Stimulated activated memory B cell treated with anti-CD40 and anti-IgM and Interleukin-4, amounts not matched to agents 10 μg/mL and 1 μg/mL and 100 μg/mL, for 72 hours (primary cell): ENCODE measurements at places on chromosomes 16 and 17.
A peak's percentile ranks its signal among the peaks of the same experiment; 100 is the strongest.

DNA sequence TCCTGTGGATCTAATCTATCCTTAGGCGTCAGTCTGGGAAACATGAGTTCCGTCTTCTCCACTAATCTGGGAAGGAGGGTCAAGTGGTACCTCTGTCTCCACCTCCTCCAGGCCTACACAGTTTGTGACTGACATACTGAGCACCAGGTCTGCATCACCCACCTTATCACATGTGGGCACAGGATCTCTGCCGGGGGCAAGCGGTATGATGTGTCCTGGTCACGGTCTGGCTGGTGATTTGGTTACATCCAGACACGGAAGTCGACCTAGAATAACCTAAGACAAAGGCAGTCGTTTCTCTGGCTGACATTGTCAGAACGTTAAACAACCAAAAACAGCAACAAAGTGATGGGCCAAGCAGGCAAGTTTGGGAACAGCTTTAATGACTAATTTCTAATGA lies 82.5 kb upstream of the HSBP1 start:
- ATAC-seq = no peak

- no peak for ATAC-seq
Measured at GRCh38 chr17:43344685-43345084, 54.1 kb upstream of the ARL4D start.

- no peak for ATAC-seq
Measured at GRCh38 chr16:2092256-2092620, 43.5 kb downstream of the PKD1 start.

GRCh38 chr16:14132696-14133048 lies 61.6 kb downstream of the MRTFB start:
- peak; percentile 56 for ATAC-seq

- peak; percentile 60 for ATAC-seq
Measured at GRCh38 chr16:66662445-66663194, 33.9 kb downstream of the CMTM4 start.

- no peak for ATAC-seq
Measured at GRCh38 chr16:4517812-4518680, 20.5 kb downstream of the CDIP1 start.

GRCh38 chr16:1150511-1150982 lies 2.4 kb upstream of the CACNA1H start:
- no peak for ATAC-seq

GRCh38 chr17:69367298-69367697 lies 40.4 kb upstream of the ABCA5 start:
- peak; percentile 75 for ATAC-seq

DNA sequence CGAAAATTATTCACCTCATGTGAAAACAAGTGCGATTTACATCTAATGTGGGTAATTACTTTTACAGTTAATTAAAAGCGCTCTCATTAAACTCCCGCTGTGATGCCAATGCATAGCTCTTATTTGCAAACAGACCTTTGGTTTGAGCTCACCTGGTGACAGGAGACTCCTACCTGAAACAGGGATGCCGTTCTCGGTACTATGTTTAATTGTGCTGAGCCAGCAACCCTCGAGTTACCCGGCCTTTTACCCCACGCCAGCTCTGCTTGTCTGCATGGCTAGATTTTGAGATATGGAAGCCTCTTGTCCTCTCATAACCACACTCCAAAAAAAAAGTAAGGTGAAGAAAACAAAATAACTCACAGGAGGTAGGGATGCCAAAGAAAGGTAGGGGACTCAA lies 690.4 kb upstream of the RBFOX1 start:
- ATAC-seq = no peak

DNA sequence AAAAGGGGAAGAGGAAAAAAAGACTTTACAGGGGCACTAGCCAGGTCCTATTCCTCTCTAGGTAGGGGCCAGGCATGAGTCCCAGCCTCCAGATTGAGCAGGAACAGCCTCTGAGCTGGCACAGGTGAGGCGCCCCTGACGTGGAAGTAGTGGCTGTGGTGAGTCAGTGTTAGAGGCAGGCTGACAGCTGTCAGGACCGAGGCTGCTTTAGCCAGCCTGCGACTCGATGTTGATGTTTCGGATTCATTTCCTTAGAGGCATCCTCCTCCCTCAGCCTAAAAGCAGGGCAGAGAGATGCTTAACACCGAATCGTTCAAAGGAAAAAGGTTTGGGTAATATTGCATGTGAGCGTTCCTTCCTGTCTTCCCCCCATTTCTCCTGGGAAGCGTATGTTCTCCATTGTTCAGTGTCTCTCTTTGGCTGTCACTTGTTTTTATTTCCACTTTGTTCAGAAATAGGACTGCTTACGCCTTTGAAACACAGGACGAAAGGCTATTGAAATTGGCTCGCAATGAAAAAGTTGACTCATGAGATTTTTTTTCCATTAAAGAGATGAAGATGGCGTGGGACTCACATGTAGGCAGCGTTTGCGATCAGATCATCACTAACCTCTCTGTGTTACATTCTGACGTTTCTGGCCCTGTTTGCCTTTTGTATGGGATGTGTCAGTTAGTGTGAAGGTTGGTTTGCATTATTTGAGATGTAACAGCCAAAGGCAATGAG lies 1.3 kb downstream of the KIAA0513 start:
- ATAC-seq = peak; percentile 61

GRCh38 chr16:30472328-30472942 lies at the start of gene ITGAL:
Gene ITGAL, plus strand, starts transcription at chr16:30472742. Its CDS starts 96 bp downstream, at chr16:30472838.
- peak; percentile 84 for ATAC-seq

DNA sequence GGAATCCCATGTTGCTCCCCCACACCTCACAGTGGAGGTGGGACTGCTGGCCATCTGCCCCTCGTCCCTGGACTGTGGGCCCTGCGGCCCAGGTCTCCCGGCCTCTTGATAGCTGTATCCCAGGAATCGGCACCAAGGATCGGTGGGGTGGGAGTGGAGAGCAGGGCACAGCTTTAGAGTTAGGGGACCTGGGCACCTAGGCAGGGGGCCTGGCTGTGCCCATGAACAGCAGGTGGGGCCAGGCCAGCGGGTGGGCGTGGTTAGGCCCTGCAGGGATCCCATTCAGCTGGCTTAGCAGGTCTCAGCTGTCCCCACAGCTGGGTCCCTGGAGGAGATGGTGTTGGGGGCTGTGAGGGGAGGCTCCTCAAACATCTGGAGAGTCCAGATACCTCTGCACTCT lies 49.2 kb downstream of the SREBF1 start:
- no peak for ATAC-seq

- ATAC-seq = no peak
Measured at GRCh38 chr17:78865682-78866390, 25.2 kb upstream of the USP36 start.

DNA sequence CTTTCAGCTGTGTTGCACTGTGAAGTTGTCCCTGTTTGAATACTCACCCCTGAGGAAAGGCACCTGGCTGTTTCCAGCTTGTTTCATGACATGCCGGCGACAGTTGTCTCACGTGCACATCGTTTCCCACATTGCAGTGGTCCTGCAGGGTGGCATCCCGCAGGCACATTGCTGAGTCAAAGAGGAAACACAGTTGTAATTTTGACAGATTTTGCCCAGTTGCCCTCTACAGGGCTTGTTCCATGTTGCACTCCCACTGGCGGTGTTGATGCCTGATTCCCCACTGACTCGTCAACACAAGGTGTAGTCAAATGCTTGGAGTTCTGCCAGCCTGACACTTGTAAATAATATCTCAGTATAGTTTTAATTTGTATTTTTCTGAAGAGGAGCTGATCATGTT lies 23.8 kb downstream of the EPN2 start:
- ATAC-seq = no peak

DNA sequence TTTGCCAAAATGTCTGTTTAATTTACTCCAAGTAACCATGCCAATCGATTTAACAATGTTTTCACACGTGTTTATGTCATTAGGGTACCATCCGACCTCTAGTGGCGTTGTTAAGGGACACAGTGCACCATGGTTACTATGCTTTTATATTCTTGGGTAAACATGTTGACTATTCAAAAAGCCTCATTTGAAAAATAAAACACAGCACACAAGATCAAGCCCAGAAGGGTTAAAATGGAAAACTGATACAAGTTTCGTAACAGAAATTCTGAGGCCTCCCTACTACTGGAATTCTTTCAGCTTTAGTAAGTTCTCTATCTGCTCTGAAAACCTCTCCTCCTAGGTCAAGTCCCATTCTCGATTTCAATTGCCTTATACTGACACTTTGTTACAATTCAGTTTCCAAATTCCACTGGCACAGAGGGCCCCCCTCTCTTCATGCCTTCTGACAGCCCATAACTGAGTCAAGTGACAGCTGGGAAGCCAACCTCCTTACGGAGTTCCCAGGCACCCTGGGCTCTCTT lies 2.1 kb downstream of the CFAP20 start:
- no peak for ATAC-seq

- ATAC-seq = no peak
Measured at GRCh38 chr17:62827746-62828485, 19.8 kb upstream of the MARCHF10 start.

DNA sequence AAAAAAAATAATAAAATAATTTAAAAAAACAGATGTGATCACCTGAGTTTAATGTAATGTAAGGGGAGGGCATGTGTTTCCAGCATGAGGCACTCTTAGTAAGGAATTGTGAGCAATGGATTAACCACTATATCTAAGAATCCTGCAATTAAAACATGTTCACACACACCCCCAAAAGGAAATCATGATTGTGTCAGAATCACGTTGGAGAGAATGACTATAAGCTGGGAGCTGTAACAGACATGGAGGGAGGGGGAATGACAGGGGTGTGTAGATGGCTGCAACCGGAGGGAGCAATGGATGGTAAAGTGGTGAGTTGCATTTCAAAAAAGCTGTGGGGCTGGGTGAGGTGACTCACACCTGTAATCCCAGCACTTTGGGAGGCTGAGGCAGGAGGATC lies 13.6 kb upstream of the CCL22 start:
- ATAC-seq = no peak

- no peak for ATAC-seq
Measured at GRCh38 chr17:58639681-58640080, 52.2 kb downstream of the TEX14 start.

DNA sequence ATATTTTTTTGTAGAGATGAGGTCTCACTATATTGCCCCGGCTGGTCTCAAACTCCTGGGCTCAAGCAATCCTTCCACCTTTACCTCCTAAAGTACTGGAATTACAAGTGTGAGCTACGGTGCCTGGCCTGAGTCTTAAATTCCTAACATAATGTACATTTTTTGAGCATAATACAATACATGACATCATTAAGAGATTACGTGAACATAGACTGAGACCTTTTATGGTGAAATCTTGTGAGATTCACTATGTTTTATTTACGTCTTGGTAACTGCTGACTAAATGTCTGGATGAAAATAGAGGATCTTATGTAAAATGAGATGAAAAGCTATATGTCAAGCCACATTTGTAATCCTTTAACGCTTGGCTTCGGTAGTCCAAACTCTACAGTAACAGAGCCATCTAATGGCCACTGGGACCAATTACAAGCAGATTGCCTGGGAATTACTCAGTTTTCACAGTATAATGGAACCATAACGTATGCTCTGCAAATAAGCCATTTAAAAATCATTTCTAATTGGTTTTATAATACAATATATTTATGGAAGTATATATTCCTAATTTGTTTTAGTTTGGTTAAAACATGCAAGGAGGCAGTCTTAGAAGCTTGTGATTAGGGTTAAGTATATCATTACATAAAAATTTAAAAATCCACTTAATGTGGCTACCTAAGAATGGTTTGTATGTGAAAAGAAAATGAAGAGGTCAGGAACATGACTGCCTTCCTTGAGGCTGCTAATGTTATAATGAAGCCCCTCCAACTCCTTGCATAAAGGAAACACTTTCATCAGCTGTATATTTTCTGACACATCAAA lies 8.1 kb upstream of the EFCAB13 start:
- peak; percentile 65 for ATAC-seq

- no peak for ATAC-seq
Measured at GRCh38 chr16:60991886-60992285, 1044.4 kb downstream of the CDH8 start.

GRCh38 chr16:75420987-75421819 lies 12.1 kb downstream of the CFDP1 start:
- no peak for ATAC-seq

DNA sequence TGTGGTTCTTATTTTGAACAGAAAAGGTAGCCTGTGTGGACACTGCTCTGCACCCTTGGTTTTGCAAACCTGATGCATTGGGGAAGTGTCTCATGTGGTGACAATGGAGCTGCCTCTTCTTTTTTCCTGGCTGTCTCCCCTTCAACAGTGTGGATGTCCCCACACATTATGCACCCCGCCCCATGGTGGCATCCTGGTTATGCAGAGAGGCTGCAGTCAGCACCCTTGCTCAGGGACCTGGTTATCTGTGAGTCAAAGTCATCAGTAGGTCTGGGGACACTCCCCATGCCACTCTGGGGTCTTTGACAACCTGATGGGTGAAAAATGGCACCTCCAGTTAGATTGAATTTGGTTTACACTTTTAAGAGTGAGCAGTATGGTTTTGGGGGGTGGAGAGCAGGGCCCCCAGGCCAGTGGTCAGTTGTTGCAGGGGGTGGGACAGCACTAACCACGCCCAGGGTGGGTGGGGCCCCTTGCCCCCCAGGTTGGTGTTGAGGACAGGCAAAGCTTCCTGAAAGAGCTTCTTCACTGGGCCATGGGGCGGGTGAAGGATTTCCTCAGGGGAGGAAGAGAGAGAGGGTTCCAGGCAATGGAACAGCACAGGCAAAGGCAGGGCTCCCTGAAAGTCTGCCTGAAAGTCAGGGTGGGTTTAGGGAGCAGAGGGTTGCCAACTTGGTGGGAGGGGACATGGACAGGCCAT lies 24.6 kb upstream of the KCNJ12 start:
- ATAC-seq = no peak

DNA sequence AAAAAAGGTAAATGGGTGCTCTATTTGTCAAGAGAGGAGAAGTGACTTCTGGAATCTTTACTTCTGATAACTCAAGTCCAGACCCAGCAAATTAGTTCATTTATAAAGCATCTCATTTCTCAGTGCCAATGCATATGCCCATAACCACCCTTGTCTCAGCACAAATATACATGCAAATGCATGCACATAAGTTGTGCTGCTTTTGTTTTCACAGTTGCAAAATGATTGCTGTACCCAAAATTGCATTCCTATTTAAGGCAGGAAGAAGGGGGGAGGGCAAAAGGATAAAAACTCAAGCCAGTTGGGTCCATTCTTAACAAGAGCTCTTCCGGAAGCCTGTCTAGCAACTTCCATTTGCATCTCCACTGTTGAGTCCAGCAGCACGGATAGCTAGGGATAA lies 61.3 kb upstream of the FAM20A start:
- ATAC-seq = no peak
